AG09309 (cell line): ENCODE measurements at places on chromosomes 12 and 14.

DNA sequence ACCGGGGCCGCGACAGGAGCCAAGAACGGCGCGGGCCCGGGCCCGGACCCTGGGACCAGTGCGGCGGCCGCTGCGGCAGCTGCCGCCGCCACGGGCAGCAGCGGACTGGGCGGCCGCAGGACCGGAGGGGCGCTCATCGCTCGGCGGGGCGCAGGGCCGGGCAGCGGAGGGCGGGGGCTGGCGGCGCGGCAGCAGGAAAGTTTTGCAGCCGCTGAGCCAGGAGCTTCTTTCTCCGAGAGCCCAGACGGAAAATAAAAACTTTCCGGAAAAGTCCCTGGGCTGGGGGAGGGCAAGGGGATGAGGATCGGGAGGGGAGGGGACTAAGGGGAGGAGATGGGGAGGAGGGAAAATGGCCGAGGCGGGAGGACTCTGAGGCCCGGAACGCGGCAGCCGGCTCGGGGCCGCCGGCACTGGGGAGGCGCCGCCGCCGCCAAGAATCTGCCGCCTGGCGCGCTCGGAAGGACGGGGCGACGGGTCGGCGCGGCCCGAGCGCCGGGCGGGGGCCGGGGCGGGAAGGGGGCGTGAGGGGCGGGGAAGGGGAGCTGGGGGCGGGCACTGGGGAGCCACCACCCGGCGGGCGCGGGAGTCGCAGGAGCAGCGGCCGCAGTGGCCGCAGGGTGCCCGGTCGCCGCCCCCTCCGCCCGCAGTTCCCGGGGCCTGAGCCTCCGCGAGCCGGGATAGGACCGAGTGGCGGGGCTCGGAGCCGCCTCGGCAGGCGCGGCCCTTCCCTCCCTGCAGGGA, at the start of gene PRKD1:
TSS of gene PRKD1 (minus strand) at position 472 of the 741 bp plus-strand sequence.
- DNase-seq, result no peak

GRCh38 chr14:94081386-94081820, 293 bp downstream of the IFI27L1 start:
- no peak for DNase-seq

DNA sequence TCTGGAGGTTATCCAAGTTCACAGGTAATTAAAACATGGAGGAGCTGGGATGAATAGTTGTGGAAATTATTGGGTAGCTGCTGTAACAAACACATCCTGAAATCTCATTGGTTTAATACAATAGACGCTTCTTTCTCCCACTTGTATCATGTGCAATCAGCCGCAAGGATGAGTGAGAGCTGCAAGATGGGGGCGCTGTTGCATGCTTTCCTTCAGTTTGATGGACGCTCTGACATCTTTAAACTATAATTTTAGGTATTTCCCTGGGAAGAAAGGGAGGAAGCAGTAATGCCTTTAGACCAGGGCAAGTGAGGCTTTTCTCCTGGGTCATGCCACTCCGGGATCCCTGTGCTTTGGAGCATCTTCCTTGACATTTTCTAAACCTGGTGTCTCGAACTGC, 178.7 kb downstream of the PAWR start:
- DNase-seq, result no peak

DNA sequence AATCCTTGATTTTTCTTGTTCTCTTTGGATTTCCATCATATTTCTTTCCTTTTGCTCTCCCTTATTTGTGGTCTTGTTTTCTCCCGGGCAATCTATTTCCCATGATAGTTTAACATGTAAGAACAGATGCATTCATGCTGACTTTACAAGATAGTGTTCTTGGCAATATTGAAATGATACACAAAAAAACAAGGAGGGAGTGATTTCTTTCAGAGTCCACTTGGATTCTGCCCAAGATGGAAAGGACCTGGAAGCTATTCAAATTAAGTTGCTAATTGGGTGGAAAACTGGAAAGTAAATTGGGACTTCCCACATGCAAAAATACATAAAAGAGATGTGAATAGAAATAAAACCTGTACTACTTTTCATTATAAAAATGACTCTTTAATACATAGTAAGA, 14.4 kb upstream of the YARS2 start:
- DNase-seq, result no peak

GRCh38 chr14:67510121-67510520, 21.6 kb upstream of the TMEM229B start:
- DNase-seq, result no peak

DNA sequence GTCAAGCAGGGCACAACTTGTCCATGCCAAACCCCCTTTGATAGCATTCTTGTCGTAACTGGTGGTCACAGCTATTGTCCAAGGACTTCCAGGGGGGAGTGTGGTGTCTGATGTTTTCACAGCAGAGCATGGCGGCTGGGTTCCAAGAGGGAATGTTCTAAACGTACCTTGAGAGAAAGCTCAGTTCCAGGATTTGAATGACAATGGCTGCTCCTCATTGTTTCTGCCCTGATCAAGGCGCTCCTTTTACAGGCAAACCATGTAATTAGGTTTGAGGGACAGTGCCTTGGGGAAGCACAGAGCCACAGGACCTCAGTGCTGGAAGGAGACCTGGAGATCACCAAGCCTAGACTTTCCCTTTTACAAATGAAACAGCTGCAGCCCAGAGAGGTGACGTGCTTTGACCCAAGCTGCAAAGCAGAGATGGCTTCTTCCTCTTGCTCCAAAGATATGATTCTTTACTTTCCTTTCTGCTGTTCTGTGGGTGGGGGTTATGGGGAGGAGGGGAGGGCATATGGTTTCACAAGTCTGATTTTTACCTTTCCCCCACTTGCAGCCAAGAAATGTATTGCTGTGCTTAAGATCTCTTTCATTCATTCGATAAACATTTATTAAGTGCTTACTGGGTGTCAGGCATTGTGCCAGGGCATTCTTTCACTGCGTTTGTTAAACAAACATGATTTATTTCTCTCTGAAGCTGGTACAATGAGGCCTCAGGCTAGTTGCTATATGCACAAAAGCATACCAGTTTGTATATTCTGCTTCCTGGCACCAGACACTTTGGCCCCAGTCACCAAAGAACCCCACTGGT, 172.8 kb downstream of the KTN1 start:
- peak; percentile 8 for DNase-seq

DNA sequence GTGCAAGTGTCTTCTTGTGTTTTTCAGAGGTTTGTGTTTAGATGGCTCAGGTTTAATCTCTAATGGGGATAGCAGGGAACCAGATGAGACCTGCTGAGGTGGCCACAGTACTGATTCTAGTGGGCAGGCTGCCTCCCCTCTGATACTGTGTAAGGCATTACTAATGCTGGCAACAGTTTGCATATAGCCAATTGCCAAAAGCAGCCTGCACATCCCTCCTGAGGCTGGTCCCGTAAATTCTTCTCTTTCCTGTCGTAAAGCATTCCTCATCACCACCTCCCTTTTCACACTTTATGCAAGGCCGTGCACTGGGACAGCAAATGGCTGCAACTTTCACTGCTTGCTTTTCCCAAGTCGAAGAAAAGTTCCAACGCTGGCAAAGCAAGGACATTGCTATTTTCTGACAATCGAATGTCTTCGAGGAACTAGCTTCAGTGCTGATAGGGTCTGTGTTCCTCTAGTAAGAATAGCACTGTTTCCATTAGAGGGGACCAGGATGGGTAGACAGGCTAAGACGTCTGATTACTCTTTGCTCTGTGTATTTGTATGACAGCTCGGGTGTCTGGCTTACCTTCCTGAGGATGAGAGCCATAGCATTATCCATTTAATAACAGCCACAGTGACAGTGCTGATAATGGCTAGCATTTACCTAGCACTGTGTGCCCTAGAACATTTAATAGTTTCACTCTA, 178.2 kb upstream of the HIF1A start:
- DNase-seq, result peak; percentile 57

GRCh38 chr14:94386085-94387031, 2.0 kb downstream of the SERPINA1 start:
- no peak for DNase-seq

- DNase-seq, result no peak
Observed at GRCh38 chr12:79673354-79673753, 17.4 kb downstream of the PAWR start.

DNA sequence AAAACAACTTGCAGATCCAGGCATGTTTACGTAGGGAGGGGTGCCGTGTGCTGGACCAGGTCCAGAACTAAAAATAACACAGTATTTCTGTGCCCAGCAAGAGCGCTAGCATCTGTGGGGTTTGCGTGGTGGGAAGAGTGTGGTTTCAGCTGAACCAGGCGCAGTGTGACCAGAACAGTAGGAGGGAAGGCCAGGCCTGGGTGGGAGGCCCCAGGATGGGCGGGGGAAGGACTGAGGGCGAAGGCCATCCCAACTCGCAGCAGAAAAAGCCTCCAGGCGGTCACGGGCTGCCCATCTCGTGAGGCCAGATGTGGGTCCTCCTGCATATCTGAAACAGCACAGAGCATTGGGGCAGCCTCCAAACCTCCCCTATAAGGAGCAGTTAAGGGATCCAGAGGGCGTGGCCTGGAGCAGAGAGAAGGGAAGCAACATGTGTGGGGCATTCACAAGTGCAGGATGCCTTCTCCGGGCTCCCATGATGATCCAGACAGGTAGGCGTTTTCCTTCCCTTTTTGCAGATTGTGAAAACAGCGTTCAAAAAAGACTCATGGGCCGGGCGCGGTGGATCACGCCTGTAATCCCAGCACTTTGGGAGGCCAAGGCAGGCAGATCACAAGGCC, 17.8 kb upstream of the CD9 start:
- peak; percentile 76 for DNase-seq

GRCh38 chr12:104177663-104178501, 37.7 kb upstream of the TXNRD1 start:
- peak; percentile 99 for DNase-seq

- no peak for DNase-seq
Observed at GRCh38 chr12:13596714-13597113, 384.7 kb downstream of the GRIN2B start.

GRCh38 chr12:19307451-19307850, 131.8 kb upstream of the AEBP2 start:
- no peak for DNase-seq

- no peak for DNase-seq
Observed at GRCh38 chr14:67982711-67983608, 163.4 kb downstream of the RAD51B start.

DNA sequence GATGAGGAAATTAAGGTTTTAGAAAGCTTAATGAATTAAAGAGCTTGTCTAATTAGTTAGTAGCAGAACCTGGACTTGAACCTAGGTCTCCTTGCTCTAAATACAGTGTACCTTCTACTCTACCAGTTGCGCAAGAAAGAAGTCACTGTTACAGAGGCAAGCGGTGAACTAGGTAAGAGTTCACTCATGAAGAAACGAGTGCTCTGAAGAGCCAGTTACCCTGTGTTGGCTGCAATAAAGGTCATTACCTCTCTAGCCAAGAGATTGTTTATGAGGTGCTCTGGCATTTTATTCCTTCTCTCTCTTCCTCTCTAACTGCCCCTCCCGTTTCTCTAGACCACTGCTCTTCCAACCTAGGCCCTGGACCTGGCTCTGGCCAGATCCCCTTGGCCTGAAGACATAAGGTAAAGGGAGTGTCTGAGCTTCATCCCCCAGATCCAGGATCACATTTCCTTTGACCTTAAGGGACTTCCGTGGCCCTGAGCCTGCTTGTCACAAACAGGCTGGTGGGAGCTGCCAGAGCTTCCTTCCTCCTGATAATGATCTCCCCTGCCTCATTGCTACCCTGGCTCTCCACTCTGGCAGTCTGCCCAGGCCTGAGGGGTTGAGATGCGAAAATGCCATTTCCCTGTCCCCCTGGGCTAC, 1.9 kb downstream of the RNASE7 start:
- no peak for DNase-seq

- no peak for DNase-seq
Observed at GRCh38 chr14:99143126-99143525, 128.9 kb downstream of the BCL11B start.

GRCh38 chr14:22791301-22791700, 23.9 kb downstream of the SLC7A7 start:
- peak; percentile 23 for DNase-seq

GRCh38 chr14:93543766-93544165, 113.0 kb downstream of the UNC79 start:
- DNase-seq, result peak; percentile 1

DNA sequence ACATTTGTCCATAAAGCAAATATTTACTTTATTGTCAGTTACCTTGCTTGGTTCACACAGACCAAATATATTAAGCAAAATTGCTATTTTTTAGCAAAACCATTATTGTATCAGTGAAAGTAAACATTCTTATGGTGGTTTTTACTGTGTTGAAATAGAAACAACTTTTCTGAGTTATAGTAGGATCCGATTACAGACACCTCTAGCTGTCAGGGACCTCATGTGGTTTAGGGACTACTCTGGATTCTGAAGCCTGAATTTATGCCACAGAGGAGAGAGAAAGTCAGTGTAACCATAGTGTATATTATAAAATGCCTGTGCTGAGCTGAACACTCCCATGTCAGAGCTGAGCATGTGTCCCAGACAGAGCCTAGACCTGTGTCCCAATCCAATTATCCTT, 287.5 kb downstream of the FLRT2 start:
- no peak for DNase-seq

- DNase-seq, result no peak
Observed at GRCh38 chr12:32000373-32001005, 41.3 kb downstream of the RESF1 start.

GRCh38 chr12:92029902-92030586, 115.6 kb downstream of the BTG1 start:
- no peak for DNase-seq

- no peak for DNase-seq
Observed at GRCh38 chr12:123369229-123369628, 4.6 kb upstream of the SBNO1 start.

DNA sequence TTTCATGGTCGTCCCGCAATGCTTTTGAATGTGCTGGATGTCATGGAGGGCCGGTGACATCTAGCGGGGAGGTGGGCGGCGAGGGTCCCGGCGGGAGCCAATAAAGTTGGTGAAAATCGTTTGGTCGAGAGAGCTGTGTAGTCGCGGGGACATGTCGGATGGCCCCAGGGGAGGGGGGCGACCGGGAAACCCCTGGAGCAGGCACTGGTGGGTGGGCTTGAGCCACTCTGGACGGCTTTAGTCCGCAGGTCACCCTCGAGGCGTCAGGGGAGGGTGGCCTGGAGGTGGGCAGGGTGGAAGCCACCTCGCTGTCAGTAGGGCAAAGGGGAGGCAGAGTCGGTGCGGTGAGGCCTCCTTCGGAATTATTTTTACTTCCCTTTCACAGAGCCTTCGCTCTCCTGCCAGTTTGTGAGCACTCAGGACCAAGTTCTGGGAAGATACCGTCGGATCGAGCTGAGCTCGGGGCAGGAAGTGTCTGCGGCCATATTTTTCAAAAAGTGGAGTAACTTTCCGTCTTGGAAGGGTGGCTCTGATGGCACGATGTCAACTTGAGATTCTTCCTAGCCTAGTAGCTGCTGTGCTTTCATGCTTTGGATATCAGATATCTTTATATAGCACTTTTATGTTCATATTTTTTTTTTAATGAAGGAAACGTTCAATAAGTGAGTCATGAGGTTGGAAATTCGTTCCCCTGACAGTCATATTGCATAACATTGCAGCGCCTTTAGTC, 28.2 kb downstream of the WBP11 start:
- peak; percentile 45 for DNase-seq

DNA sequence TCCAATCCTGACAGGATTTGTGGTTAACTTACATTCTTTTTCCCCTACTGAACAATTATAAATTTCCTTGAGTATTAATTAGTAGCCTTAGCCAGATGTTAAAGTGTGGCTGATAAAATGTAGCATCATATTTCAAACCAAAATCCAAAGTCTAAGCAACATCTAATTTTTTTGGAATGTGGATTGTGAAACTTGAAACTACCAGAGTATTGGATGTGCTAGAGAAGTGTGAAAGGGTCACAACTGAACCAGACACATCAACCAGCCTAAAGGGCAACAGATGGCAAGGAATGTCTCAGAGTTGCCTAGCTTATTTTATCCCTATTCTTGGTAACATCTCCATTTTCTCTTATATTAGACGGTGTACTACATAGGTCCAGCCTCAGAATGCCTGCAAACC, 153.1 kb upstream of the DCN start:
- DNase-seq, result no peak
